Vagina (tissue), 2 donors: ENCODE measurements at places on chromosomes 7 and 10.

DNA sequence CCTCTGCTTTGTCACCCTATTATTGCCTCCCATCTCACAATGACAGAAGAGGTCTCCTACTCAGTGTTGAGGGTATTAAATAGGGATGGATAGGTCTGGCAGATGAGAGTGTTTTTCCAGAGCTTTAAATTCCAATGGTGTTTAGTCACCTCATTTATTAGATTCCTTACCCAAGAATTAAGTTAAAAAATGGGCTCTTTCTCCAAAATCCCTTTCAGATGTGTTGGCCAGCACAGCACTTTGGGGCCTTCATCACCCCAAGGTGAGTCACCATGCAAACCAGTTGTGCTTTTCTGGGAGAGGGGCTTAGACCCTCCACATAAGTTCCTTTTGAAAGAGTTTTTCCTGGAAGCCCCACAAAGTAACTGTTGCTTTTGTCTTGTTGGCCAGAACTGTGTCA is 78.4 kb downstream of the CYP26A1 start:
- no peaks in the 10 kb centered on the region for H3K36me3 ChIP-seq
- H3K27ac ChIP-seq: no peak overlapping the region
- no peaks in the 10 kb centered on the region for H3K27me3 ChIP-seq
- H3K4me1 ChIP-seq: peaks cover 8% of the 10 kb centered on the region

GRCh38 chr7:127396184-127396583 is 3.7 kb upstream of the ZNF800 start:
- DNase-seq: no peak
- H3K27ac ChIP-seq: no peak overlapping the region
- no peaks in the 10 kb centered on the region for H3K27me3 ChIP-seq
- H3K36me3 ChIP-seq: no peaks in the 10 kb centered on the region
- H3K4me3 ChIP-seq: no peak overlapping the region

DNA sequence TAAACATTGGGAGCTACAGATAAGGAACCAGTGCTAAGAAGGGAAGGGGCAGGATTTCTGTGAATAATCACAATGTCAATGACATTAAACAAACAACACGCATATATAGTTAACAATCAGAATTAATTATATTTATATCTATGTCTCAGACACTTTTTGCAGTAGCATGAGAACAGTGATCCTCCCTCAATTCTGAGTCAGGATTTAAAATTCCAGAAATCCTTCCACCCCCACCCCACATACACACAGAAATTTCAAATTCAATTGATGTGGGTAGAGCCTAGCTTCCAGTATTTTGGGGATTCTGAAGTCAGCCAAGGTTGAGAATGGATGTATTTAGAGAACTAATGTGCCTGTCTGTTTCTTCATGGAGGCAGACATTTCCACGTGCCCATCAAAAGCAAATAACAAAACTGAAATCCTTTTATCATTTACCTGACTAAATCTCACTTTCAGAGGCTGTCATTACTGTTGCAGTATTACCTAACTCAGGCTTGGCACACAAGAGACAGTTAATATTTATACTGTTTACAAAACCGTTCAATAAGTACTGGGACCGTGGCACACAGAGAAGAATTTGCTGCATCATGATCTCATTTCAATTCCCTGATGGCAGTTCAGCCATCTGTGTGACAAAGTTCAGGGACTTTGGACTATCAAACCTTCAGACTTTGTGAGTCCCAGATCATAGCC is 116.6 kb upstream of the PALS2 start:
- H3K4me1 ChIP-seq: no peaks in the 10 kb centered on the region
- H3K36me3 ChIP-seq: no peaks in the 10 kb centered on the region
- H3K27me3 ChIP-seq: no peaks in the 10 kb centered on the region
- H3K4me3 ChIP-seq: no peak overlapping the region
- DNase-seq: no peak

GRCh38 chr10:69715156-69715898 is 85.3 kb downstream of the FAM241B start:
- H3K27me3 ChIP-seq: no peaks in the 10 kb centered on the region
- H3K36me3 ChIP-seq: no peaks in the 10 kb centered on the region
- DNase-seq: no peak
- H3K4me3 ChIP-seq: no peak overlapping the region

- no peak overlapping the region for H3K27ac ChIP-seq
- H3K36me3 ChIP-seq: no peaks in the 10 kb centered on the region
- H3K4me3 ChIP-seq: no peak overlapping the region
These were observed 482.5 kb upstream of the AUTS2 start for GRCh38 chr7:69115788-69116187.

DNA sequence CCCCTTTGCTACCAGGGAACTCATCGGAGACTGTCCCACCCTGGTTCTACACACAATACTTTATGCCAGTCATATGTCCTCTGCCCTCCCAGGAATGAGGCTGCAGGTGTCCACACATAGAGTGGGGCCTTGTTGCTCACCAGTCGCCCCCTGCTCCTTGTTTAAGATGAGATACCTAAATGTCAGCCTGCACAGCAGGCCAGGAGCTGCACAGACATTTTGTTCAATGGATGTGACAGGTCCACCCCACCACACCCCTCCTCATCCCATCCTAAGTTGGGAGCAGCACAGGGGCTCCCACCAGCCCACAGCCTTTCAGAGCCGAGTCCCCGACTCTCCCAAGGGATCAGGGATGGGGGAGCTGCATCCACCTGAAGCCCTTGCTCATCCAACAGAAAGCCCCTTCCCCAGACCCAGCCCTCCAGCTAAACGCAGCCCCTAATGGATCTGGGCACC is 6.2 kb upstream of the GRID1 start:
- H3K4me3 ChIP-seq: no peak overlapping the region
- H3K27ac ChIP-seq: no peak overlapping the region
- DNase-seq: peak; percentile 64

DNA sequence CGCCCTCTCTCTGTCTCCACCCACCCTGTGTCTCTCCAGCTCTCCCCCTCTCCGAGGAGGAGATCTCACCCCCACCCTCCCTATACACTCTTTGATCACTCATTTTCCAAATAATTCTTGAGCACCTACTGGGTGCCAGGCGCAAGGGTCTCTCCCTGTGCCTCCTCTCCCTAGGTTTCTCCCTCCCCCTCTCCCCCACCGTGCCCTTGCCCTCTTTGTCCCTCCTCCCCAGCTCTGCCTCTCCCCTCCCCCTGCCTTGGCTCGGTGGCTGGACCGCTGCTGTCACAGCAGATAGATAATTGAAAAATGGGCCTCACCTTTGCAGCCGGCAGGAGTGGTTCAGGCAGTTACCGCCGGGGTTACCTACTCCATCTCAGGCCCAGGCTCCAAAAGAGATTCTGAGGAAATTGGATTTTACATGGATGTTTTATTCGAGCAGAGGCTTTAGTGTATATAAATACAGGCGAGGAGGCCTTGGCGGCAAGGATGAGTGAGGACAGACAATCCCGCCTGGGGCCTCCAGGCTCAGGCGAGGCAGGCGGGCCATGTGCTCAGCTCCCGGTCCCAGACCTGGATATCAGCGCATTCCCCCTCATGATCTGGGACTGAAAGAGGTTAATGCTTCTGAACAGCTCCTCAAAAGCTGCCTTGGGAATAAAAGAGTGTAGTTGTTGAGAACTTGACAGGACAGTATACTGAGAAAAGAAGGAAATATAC is 60.8 kb upstream of the BTRC start:
- H3K27ac ChIP-seq: no peak overlapping the region
- H3K36me3 ChIP-seq: no peaks in the 10 kb centered on the region
- DNase-seq: no peak
- no peaks in the 10 kb centered on the region for H3K27me3 ChIP-seq
